CD4-positive, alpha-beta T cell (primary cell): ENCODE measurements at places on chromosomes 13 and 19.

DNA sequence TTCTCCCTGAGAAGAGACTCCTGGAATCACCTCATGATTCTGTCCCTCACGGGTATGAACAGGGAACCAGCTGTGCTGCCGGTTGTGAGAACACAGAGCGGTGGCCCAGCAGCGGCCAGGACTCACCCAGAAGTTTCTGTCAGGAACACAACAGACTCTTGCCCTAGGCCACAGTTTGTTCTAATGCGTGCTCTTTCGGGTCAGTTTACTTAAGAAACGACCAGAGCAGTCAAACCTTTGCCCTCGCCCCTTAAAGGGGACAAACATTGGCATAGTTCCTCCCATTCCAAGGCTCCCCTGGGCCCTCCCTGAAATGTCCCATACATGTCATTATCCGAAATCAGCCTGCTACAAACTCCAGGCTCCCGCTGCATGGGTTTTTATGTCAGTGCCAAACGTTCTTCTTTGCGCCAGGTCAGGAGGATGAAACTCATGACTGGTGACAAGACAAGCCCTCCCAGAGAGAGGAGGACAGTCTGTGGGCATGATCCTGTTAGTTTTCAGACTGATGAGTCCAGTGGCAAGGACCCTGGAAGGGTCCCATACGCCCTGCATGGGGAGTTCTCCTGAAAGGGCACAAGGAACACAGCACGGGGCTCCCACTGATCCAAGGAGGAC, 18.3 kb downstream of the ZIC5 start:
- no peak for DNase-seq

DNA sequence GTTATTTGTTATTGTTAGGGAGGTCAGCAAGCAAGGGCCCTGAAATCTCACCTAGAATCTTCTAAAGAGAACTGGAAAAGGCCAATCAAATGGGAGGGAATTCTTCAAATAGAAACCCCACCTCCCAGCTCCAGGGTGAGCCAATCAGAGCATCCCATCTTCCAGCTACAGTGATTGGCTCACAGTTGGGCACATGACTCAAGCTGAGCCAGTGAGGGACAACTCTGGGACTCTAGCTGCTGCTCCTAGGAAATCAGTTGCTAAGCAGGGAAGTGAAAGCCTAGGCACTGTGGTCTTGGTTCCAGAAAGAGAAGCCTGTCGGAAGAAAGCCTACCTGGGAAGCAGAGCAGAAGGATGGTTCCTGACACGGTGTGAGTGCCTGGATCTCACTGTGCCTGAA, 13.4 kb downstream of the TM6SF2 start:
- DNase-seq: no peak

DNA sequence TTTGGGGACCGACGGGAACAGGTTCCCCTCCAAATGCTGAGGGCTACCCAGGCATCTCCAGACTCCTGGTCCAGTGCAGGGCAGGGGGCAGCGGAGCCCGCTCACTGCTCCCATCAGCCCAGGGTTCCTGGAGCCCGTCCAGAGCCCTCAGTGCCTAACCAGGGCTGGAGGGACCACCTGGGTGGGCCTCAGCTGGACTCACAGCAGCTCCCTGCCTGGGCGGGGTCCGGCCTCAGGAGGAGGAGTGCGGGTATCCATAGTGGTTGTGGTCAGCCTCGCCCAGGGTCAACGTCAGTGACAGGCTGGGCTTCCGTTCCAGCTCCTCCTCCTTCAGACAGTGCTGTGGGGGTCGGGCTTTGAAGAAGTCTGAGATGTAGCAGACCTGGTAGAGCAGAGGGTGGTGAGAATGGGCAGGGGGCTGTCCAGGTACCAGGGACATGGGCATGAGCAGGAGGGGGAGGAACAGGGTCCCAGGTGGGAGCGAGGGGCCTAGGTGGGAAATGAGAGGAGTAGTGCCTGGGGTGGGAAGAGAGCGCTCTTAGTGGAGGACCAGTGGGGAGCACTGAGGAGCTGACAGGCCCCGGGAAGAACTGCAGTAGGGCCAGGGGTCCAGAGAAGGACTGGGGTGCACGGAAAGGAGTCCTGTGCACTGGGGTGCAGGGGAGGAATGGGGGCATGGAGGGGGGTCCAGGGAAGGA, 9.9 kb downstream of the PLPP2 start:
- DNase-seq: no peak

GRCh38 chr19:49741210-49741844, 21.8 kb downstream of the TSKS start:
- DNase-seq: no peak

GRCh38 chr19:53010494-53010893, 3.2 kb upstream of the ERVV-1 start:
- DNase-seq: no peak

GRCh38 chr13:76685938-76686337, 200.3 kb downstream of the KCTD12 start:
- DNase-seq: no peak

- DNase-seq: no peak
These were observed 16.2 kb downstream of the TLE5 start for GRCh38 chr19:3045885-3046697.

GRCh38 chr19:33514885-33515551, 6.6 kb downstream of the PEPD start:
- no peak for DNase-seq

DNA sequence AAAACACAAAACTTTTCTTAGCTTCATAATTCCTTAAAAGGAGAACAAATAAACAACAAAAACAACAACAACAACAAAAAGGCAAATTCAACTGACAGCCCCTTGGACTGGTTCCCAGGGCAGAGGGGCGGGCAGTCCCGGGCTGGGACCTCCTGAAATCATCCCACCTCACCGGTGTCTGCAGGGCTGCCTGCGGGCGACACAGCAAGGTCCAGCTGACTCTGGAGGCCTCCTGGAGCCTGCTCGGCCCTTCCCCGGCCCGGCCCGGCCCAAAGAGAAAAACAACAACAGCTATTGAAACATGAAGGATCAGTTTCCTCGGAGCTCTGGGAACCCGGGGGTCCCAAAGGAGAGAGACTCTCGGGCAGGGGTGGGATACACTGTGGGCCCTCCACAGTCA, 5.0 kb upstream of the ISYNA1 start:
- no peak for DNase-seq

GRCh38 chr19:7853770-7854128, 20.4 kb downstream of the PRR36 start:
- no peak for DNase-seq

GRCh38 chr13:113149711-113150549, 8.5 kb upstream of the PROZ start:
- DNase-seq: no peak

DNA sequence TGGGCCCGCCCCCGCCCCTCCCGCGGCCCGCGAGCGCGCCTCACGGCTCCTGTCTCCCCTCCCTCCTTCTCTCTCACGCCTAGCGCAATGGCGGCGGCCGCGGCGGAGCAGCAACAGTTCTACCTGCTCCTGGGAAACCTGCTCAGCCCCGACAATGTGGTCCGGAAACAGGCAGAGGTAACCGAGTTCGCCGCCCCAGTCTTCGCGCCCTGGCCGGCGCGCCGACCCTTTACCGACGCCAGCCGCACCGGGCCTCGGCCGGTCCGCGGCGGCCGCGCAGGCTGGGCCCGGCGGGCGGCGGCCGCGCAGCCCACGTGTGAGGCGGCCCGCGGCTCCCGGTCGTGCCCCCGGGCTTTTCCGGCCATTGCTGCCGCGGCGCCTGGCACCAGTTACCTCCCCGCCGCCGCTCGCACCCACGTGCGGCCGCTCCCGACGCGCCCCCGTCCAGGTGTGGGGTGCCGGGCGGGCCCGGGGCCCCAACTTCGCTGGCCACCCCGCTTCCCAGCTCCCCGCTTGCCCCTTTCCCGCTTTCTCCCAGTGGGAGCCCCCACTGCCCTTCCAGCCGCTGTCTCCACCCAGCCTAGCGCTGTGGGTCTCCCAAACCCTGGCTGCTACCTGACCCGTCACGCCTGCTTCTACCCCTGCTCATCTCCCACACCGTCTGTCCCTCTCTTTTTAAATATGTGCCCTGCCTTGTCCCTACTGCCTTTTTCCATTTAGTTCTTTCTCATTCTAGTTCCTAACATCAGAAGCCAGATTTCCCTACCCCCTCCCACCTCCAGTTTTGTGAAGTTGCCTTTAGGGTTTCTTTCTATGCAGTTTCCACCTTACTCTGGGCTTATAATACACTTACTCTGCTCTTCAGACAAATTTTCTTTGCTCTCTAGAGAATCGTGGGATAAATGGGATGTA, 23.4 kb downstream of the IPO5 start:
- peak; percentile 10 for DNase-seq

DNA sequence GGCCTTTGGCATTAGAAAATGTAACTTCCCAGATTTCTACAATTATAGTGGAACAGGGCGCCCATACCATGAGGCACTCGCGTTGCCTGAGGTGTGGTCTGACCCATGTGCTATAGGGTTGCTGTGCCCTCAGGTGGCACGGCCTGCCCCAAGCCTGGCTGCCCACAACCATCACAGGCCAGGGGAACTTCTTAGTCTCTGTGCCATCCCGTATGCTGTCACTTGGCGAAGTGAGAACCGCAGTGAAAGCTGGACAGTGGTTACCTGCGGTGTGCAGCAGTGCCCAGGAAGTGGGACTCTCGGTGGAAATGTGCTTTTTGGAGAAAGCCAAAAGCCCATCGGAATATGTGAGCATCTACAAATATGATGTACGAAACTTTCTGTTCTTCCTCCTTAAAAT, 88.2 kb upstream of the GPR183 start:
- DNase-seq: no peak

DNA sequence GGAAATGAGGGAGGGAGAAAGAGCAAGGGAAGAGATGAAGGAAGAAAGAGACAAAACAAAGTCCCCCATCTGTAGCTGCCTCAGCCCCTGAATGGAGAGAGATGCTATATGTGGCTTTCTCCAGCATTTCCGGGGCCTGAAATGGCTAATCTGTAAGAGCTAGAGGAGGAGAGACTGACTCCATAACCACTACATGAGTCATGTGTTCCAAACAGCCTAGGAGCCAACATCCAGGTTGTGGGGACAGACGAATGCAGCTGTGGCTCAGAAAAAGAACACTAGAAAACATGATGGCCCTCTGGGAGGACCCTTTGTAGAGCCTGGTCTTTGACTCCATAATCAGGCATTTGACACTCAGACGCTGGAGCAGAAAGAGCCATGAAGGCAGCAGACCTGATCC, 292.0 kb upstream of the ZNF507 start:
- DNase-seq: no peak

GRCh38 chr13:35524171-35524570, 47.7 kb upstream of the MAB21L1 start:
- DNase-seq: no peak
